ENCODE measurements at places on chromosomes 2 and 18.

DNA sequence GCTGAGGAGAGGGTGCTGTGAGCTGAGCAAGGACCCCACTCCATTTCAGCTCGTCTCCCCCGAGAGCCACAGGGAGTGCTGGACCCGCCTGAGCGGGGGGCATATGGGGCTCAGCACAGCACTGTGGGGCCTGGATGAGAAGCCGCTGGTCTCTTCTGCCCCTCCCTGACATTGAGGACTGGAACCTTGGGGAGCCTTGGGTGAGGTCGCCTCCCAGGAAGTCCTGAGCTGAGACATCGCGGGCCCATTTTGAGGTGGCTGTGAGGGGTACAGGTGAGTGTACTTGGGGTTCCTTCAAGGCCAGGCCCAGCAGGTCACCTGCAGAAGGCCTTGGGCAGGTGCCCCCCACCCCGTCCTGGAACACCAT, 3.1 kb upstream of the AQP12A start:
- DNase-seq = no peak

- no peak for DNase-seq
Observed at GRCh38 chr2:12087671-12088380, 341.4 kb downstream of the LPIN1 start.

GRCh38 chr2:127525691-127526131, 578 bp downstream of the IWS1 start:
- no peak for DNase-seq

- DNase-seq = no peak
Observed at GRCh38 chr18:37665346-37665745, 99.7 kb upstream of the CELF4 start.

DNA sequence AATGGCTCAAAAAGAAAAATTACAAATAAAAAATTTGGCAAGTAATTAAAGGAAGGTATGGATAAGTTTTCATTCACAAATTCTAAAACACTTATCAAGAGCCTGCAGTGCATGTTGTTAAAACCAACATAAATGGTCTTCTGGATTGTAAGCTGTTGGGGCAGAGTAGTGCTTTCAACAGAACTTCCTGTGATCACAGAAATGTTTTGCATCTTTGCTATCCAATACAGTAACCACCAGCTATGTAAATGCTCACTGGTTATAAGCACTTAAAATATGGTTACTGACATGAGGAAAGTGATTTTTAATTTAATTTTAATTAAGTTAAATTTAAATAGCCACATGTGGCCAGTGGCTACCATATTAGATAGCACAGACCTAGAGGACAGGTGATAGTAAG, 133.1 kb downstream of the NBAS start:
- no peak for DNase-seq

All from LNCaP clone FGC (cell line).